ENCODE measurements at places on chromosomes 4 and X. TPM values are rescaled to one million over a fixed set of nuclear protein-coding genes. Genes with fewer than 3 reads are reported as not detected.

The VEGFC gene
- polyA plus RNA-seq, result 18.1 TPM

DNA sequence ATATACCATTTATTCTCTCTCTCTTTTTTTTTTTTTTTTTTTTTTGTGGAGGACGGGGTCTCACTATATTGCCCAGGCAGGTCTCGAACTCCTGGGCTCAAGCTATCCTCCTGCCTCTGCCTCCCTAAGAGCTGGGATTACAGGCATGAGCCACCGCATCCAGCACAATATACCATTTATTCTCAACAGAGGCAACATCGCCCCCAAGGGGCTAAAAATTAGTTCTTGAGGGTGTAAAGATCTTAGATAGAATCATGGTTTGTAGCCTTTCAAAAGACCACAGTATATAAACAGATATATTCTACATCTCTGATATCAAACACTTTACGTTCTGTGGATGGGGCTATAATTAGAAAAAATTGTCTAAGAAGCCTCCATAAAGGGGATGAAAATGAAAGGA, 39.8 kb upstream of the TCEAL2 start:
- DNase-seq, result no peak

The SGCB gene
- polyA plus RNA-seq, result 51.5 TPM

GRCh38 chr4:76969941-76970529, 20.5 kb downstream of the SEPTIN11 start:
- no peak for DNase-seq

The CCDC160 gene
- 11.5 TPM for polyA plus RNA-seq

DNA sequence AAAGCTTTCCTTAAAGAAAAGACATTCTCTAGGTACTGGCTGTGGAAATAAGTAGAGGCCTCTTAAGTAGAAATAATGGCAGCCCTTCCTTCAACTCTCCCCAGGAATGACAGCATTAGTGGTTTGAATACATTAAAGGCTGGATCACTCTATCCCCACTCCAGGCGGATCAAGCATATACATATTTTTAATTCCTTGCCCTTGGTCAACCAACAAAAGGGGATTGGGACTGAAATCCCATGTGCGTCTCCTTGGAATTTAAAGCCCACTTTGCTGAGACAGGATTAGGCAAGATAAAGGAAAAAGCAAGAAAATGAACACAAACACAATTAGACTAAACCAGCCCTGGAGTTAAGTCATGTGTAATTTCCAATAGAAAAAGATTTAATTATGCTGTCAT, 391.3 kb downstream of the PPP1R2C start:
- no peak for DNase-seq

The HSD17B13 gene
- polyA plus RNA-seq, result 0.43 TPM

DNA sequence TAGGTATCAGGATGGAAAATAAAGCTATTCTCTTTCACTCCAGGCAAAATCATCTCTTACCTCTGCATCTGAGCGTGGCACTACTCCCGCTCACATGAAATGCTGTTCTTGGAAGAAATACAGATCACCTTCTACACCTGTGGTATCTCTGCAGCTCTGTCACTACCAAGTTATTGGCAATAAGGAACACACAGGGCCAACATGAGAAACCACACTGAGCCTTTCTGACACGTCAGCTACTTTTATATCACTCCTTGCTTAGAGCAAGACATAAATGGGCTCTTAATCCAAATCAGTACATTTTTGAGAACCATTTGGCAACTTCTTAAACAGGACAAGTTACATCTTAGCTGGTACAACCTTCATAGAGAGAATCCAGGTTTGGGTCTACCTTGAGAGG, 101.8 kb upstream of the GUCY1A1 start:
- no peak for DNase-seq

The GRIA3 gene
- 2.2 TPM for polyA plus RNA-seq
